ENCODE measurements at places on chromosomes 2 and 18.
A peak's percentile ranks its signal among the peaks of the same experiment; 100 is the strongest.

- no peak for DNase-seq
These were observed 29.4 kb downstream of the ITM2C start for GRCh38 chr2:230893841-230894781.

DNA sequence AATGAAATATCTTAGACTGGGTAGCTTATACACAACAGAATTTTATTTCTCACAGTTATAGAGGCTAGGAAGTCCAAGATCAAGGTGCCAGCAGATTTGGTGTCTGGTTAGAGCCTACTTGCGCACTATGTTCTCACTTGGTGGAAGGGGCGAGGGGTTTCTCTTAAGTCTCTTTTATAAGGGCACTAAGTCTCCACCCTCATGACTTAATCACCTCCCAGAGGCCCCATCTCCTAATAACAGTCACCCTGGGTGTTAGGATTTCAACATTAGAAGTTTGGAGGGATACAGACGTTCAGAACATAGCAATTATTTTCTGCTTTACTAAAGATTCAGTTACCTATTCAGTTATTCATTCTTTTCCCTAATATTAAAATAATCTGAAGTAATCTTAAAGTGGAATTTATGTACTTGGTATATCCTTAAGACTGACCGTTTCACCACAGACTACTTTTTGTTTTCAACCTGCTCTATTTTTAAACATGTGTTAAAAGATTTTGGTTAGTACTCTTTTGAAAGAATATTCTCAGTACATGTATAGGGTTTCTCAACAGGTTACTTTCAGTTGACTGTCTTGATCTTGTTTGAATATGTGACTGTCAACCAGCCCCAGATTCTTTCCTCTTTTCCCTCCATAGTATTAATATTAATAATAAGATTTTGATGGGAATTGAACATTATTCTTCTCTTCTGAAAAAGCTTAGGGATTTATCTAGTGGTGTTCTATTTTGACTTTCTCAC, 130.0 kb downstream of the TAF4B start:
- no peak for DNase-seq

- DNase-seq, result no peak
These were observed 75.5 kb upstream of the STON1 start for GRCh38 chr2:48454504-48454903.

- no peak for DNase-seq
These were observed 180.7 kb downstream of the PLCL1 start for GRCh38 chr2:197985029-197985638.

GRCh38 chr2:237121321-237121720, 35.6 kb downstream of the COPS8 start:
- no peak for DNase-seq

GRCh38 chr2:86621280-86621943, 2.3 kb downstream of the RNF103 start:
- DNase-seq, result no peak

- DNase-seq, result no peak
These were observed 18.5 kb downstream of the DSG2 start for GRCh38 chr18:31516437-31516836.

- DNase-seq, result no peak
These were observed 1.3 kb downstream of the HS6ST1 start for GRCh38 chr2:128317181-128317898.

DNA sequence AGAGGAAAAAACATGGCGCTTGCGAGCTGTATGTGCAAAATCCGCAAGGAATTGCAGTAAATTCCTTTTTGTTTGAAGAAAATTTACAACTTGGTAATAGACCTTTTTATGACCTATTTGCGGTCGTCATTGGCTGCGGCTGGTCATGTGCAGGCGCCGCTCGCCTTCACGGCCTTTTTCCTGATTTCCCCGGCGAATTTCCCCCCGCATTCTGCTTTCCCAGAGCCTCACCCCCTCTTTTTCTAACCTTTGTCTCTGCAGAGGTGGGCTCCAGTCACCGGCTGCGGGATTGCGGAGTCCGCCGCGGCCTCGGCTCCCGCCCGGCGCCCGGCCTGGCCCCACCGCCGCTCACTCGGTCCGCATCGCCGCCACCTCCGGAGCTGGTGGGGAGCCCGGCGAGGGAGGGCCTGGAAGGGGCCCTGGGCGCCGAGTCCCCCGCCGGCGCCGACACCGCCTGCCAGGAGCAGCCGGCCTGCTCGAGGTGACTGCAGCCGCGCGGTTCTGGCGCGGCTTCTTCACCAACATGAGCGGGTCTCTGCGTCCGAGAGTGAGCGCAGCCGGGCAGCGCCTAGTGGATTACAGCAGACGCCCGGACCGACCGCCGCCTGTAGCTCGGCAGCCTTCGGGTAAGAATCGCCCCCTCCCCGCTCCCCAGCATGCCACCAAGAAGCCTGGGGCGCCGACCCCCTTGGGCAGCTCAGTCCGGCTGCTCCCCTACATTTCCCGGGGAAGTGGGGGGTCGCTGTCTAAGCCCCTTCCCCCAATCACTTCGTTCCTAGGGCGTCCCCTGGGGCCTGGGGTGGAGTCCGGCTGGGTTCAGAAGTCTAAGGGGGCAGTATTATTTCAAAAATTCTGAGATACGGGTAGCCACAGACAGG, 7.1 kb downstream of the HOXD8 start:
- DNase-seq, result no peak

DNA sequence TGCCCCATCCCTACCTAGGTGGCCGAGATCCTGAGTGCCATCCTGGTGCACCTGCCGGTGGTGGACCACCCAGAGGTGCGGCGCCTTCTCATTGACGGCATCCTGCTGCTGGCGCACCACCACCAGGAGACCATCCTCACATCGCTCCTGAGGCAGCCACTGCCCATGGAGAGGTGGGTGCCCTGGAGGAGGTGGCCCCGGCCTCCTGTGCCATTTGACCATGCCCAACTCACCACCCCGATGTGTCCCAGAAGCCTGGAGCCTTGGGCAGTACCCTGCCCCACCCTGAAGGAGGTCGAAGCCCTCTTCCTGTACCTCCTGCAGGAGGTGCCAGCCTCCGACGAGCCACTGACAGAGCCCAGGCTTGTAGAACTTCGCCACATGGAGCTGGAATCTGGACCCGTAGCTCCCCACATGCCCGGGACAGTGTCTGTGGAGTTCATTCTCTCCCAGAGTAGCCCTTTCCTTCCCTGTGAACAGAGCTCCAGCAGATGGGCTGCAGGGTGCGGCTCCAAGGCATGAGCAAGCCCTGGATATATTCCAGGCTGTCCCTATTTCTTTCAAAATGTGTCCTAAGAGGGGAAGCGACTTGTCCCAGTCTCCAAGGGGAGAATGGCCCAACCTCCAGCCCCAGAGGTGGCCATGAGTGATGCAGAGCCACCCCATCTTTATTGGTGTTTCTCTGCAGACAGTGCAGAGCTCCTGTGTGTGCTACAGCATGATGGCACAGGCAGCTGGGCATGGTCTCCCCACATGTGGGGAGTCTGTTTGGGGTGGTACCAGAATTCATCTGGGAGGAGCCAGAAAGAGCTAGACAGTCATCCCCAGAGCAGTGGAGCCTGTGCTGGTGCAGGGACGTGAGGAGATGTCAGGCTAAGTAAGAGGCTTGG, 34.2 kb downstream of the HJURP start:
- DNase-seq, result no peak

DNA sequence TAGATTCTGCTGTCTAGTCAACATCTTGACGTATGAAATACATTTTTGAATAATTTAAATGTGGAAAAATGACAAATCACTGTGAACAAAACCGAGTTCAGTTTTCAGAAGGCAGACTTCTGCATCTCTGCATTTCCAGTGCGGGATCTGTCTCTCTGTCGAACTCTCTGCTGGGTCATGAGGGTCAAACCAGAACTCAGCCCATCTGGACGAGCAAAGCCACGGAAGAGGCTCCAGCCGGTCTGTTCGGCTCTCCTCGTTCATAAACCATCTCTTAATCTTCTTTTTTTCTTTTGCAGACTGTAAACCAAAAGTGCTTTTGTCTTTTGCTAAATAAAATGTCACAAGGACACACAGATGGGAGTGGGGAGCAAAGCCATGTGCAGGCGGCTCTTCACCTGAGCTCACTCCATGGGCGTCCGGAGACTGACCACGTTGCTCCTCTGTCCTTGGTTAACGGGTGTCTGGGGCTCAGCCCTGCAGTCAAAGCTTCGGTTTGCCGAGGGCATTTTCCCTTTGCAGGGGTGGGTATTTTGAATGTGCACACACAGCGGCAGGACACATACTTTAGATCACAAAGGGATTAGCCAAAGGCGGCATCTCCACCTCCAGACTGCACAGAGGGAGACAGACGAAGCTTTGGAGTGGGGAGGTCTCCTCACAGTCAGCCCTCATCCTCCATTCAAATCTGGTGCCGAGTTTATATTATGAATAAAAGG, 737.9 kb upstream of the SALL3 start:
- no peak for DNase-seq

- no peak for DNase-seq
These were observed 218.5 kb downstream of the TRIB2 start for GRCh38 chr2:12935222-12935621.

- no peak for DNase-seq
These were observed 30.5 kb upstream of the TMEM131 start for GRCh38 chr2:98026292-98026691.

DNA sequence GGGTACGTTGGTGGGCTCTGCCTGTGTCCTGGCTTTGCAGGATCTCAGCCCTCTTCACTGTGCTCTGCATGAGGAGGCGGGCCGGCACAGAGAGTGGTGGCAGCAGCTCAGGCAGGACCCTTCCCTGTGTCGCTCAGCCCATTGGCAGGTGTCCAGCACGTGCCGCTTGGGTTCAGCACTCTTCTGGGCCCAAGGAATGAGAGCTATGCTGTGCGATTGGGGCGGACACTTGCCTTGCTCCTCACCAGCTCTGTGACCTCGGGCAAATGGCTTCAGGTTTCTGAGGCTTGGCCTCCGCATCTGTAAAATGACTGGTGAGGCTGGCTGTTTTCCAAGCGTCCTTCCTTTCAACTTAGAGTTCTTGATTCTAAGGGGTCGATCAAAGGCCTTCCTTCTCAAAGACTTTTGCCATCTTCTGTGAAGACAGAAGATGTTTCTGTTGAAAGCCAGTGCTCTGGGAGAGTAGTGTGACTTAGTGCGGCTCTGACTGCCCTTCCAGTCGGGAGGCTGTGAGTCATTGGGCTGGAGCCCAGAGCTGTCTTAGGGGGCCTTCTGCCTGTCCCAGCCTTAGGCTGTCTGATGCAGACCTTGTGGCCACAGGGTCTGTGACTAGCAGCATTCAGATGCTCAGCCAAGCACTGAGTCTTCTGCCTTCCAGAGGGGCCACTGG, 35.6 kb downstream of the GLI2 start:
- no peak for DNase-seq

- peak; percentile 65 for DNase-seq
These were observed 476.4 kb upstream of the SPHKAP start for GRCh38 chr2:228657807-228658402.

- DNase-seq, result no peak
These were observed 1.6 kb downstream of the CAVIN2 start for GRCh38 chr2:191845248-191845715.

DNA sequence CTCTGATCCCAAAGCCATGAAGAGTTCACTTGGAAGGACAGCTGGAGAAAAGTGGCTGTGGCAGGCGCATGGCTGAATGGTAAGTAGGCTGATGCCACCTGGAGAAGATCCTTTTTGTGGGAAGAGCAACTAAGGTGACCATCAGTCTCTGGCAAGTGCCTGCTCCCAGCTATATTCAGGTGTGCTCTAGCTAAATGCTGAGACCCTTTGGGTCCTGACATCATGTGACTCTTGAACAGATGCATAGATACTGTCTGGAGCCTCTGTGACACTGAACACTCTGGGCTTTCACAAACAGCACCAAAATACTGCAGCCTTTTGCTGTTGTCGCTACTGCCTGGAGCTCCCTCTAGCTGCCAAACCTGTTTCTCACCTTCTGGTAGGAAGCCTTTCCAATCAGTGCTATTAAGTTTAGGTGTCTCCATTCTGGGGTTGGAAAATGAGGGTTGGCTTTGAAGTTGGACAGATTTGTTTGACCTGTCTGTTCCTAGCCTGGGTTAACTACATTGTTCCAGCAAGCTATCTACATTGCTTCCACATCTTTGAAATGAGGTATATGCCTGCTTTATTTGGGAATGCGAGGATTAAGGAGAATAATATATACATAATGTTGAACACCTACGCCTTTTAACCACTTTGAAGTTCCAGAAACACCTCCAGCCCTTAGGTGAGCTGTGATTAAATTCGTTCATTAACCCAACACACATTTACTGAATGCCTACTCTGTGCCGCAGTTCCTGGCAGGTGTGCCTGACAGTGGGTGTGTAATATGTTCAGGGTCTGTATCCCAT, 3.1 kb downstream of the EGR4 start:
- peak; percentile 34 for DNase-seq

DNA sequence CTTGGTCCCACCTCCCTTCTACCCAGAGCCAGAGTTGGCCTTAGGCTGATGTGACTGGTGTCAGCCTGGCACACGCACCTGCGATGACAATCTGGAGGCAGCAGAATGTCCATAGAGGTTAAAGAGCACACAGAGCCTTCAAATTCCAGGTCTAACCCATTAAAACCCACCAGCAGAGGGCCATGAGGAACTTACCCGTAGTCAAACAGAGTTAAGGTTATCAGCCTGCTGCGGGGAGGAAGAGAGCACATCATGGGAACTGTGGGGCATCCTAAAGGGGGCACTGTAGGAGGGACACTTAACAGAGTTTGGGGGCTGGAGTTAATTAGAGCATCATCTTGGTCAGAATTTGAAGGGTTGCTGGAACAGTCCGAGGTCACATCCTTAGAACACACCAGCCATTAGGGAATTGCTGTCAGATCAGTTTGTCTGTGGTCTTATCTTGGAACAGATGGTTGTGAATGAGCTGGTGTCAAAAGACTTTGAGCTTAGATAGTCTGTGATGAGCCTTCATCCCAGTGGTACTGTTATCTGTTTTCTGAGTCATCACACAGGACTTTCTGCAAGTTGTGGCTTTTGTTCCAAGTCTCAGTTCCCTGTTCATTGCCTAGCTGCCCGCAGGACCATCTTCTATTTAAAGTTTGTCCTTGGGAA, 248.6 kb downstream of the LOXHD1 start:
- no peak for DNase-seq

DNA sequence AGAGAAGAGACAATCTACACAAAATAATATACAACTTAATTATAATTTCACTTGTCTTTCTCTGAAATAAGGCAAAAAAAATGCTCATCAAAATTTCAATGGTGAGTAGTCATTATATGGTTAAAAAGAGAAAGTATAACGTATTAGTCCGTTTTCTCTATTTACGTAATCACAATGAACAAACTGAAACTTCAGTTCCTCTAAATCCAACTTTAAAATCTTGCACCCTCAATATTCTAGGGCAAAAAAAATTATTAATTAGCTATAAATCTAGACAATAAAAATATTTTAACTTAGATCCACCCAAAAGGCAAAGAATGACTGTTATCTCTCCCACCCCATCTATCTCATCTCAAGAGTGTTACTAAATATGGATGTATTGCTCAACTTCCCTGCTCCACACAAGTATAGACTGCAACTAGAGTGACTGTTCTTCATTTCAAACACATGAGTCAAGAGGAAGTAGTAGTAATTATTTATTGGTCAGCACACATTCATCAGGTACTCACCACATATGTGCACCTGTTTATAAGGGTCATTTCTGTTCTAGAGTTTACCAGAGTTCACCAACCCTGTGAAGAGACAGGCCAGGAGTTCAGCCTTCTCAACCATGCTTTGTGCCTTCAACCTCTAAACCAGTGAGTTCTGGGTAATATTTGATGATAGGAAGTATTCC, 36.4 kb downstream of the STK39 start:
- no peak for DNase-seq

Measured in hippocampal formation (tissue), 2 donors.